Esophagus muscularis mucosa (tissue), 4 donors: ENCODE measurements at places on chromosomes 11 and 22. TPM values are rescaled to one million over a fixed set of nuclear protein-coding genes. Genes with fewer than 3 reads are reported as not detected.

- DNase-seq = no peak
Observed at GRCh38 chr11:10528121-10528520, 12.9 kb downstream of the RNF141 start.

GRCh38 chr11:133825666-133826065, 19.6 kb downstream of the SPATA19 start:
- DNase-seq = no peak

DNA sequence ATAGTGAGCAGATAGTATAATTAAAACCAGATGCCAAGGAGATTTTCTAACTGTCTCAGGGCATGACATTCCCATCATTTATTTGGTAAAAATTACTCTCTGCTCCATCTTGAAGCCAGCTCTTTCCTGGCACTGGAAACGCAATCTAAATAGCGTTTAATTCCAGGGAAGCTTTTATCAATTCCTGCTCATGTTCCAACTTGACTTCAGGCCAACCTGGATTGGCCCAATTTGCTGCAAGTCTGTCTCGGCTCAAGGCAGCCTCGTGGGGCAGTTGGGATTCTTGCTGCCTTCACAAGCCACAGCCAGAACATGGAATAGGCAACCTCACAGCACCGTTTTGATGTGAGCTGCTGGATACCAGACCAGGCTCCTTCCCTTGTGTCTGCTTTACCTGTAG, 1255.9 kb downstream of the TBC1D22A start:
- no peak for DNase-seq

DNA sequence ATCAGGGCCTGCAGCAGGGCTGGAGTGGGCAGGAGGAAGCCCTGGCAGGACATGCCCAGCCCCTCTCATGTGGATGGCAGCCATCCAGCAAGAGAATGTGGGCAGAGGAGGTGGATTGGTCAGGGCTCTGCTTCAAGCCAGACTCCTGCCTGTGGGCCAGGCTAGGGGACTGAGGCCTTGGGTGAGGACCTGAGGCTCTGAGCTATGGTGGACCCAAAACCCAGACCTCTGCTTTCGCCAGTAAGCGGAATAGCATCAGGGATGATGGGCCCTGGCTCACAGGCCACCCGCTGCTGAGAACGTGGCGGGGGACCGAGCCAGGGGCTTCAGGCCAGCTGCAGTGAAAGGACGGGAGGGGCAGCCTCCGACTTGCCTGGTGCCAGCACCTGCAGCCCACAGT, 57.4 kb downstream of the LINC01488 start:
- no peak for DNase-seq

DNA sequence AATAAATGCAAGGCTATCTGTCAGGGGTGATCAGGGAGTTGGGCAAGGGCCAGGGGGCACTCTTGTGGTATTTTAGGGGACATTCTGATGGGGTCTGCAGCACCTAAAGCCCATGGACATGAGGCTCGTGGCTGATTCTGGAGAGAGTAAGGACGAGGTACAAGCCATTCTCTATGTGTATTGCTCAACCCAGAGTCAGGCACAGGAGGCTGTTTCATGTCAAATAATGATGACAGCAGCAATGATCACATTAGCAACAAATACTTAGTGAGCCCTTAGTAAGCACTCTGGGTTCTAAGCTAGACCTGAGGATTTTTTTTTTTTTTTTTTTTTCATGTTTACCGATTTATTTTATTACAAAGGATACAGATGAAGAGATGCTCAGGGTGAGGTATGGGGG, 83.5 kb upstream of the THY1 start:
- no peak for DNase-seq

GRCh38 chr11:70420008-70420464, 21.7 kb downstream of the CTTN start:
- DNase-seq = no peak

The HTR3A gene
- 0.42 TPM for total RNA-seq
